ENCODE measurements at places on chromosomes 5 and 9.
A peak's percentile ranks its signal among the peaks of the same experiment; 100 is the strongest.

DNA sequence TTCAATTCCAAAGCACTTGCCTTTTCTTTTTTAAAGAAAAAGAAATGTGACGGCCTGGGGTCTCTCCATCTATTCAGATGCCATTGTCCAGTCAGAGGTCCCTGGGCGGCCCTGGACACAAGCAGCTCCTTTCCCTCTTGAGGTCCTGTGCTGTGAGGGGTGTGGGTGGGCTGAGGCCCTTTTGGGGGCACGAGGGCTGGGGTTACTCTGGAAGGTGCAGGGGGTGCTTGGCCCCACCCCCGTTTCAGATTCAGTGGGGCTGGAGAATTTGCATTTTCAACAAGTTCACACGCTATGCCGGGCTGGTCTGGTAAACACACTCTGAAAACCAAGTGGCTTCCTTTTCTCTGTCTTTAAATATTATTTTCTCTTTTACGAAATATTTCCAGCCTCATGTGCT is 91.4 kb upstream of the PHYKPL start:
- DNase-seq, result no peak

GRCh38 chr5:135934939-135935338 is 19.8 kb downstream of the LECT2 start:
- no peak for DNase-seq

DNA sequence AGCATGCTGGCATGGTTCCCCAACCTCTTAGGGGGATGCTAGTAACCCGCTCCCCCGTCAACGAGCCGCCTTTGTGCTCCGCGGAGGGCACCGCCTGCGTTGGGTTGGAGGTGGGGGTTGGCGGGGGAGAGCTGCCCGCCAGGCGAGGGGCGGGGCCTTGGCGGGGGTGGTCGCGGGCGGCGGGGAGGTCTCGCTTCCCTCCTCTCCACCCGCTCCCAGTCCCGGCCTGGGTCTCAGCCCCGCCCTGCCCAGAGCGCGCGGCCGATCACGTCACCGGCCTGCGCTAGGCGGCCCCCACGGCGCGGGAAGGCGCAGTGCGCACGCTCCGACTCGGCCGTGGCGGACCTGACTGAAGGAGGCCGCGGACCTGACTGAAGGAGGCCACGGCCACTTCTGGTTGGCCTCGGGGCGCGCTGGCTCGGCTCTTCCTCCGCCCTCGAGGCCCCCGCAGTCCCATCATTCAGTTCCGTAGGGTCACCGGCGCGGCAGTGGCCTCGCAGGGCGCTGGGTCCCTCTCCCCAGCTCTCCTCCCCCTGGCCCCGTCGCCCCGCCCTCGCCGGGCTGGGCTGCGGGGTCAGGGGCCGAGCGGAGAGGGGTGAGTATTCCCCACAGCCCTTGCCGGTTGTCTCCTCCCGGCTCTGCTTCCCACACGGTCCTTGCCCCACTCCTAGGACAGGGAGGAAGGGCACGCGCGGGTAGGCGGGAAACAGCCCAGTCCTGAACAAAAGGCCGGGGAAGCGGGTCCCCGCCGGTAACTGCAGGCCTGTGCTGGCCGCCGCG is at the start of gene ATG10:
Gene ATG10, plus strand, starts transcription at position 312 of the 780 bp plus-strand sequence. CDS start 15,548 bp downstream, outside the sequence.
- DNase-seq, result peak; percentile 13

- no peak for DNase-seq
Measured at GRCh38 chr5:92372766-92373165, 989.6 kb upstream of the ARRDC3 start.

DNA sequence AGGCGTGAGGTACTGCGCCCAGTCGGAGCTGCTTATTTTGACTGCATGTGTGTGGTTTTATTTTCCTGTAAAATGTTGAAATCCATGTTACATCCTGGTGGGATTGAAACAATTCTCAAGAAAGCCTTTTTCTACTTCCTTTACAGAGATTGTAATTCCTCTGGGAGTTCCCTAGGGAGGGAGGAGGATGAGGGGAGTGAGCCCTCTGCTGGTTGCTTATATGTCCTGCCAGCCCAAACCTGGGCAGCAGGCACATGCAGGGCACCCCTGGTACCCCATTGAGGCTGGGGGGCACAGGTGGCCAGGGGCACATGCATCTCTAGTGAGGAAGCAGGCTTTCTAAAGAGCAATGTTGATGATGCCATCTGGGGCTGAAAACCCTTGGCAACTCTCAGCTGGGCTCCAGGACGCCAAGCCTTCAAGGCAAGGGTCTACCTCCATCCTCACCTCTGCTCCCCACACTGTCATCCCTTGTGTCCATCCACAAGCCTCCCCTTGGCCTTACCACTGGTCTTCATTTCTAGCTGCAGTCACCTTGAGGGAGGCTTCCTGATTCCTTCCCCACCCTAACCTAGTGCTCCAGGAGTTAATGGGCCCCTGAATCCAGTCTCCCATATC is 84.7 kb upstream of the TNFSF8 start:
- DNase-seq, result no peak

GRCh38 chr5:9374025-9374424 is 171.8 kb downstream of the SEMA5A start:
- DNase-seq, result no peak

DNA sequence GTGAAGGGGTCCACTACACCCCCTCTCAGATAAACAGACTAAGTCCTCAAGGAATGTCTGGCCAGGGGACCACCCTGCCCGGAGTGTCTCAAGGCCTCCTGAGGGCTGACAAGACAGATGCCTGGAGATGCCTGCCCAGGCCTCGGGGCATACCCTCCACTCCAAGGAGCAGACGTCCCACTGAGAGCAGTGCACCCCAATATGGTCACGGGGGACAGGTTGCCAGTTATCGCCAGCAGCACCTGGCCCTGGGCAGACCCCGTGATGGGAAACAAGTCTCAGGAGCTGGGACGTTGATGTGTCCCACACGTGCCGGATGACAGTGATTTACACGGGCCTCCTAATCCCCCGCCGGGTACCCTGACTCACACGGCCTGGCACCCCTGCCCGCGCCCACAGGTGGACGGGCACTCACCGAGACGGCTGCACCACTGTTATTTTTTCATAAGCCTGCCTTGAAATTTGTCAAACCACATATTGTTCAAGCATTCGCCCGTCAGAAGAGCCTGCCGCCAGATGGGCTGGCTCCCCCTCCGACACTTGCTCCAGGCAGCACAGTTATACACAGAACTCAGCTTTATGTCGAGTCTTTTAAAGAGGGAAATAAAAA is 43.9 kb downstream of the BARX1 start:
- DNase-seq, result no peak

DNA sequence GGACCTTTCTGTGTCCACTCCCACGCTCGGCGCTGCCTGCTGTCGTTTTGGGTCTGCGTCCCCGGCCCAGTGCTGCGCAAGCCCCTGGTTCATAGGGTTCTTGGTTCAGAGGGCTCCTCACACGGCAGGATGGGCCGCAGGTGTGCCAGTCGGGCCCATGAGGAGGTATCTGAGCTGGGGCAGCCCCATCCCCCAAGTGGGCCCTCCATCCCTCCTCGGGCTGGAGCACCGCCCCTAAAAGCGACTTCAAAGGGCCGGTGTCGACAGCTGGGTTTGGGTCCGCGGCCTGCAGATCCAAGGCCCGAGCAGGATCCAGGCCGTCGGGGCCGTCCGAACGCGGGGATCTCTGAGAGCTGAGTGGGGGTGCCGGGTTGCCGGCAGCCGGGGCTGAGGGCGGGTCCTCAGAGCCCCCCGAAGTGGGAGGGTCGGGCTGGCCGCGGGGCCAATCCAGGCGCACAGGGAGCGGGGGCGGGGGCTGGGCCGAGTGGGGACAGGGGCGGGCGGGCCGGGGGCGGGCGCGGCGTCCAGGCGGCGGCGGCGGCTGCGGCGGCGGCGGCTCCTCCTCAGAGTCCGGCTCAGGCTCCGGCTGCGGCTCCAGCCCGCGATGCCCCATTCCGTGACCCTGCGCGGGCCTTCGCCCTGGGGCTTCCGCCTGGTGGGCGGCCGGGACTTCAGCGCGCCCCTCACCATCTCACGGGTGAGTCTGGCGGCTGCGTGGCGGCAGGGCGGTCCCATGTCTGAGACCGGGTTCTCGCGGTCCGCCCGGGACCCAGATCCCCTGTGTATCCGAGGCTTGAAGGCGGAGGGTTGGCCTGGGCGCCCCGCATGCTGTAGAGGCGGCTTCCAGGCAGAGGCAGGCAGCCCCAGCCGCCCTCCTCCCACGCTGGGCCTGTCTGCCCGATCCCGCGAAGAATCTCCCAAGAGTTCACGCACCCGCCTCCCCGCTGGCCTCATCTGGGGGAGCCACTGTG is at the start of gene PDLIM4:
Gene PDLIM4, plus strand, starts transcription at position 566 of the 971 bp plus-strand sequence. Its CDS starts 39 bp downstream, at position 605.
- DNase-seq, result no peak

DNA sequence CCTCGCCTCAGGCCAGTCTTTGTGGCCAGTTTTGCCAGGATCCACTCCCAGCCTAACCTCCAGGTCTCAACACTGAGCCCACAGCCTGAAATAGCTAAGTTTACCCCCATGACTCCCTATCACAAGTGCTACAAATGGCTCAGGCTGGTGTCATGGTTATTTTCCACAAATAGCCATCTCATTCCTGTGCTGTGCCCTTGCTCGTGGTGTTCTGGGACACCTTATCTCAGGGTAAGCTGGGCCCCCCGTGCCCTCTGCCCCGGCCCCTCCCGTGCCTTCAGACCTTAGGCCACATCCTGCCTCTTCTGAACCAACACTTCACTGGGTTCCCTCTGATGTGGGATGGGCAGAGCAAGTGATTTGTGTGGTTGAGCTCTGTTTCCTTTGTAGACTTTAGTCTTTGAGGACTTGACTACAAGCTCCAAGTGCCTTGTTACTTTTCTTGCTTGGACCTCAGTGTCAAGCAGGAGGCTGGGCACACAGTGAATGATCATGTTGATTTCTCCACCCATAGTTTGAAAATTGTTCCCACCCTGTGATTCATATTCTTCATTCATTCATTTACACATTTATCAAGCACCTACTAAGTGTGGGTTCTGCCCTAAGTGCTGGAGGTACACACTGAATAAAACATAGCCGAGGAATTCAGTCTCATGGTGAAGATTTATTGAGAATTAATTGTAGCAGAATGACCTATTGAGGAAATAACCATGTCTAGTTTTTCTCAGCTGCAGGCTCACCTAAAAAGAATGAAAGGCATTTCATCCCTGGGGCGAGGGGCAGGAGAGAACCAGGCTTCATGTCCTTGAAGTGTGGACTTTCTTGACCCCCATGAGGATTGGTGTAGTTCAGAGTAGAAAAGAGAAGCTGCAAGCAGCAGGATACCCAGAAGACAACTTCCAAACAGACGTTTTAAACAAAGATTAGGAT is 84.5 kb upstream of the CTNNA1 start:
- DNase-seq, result no peak

DNA sequence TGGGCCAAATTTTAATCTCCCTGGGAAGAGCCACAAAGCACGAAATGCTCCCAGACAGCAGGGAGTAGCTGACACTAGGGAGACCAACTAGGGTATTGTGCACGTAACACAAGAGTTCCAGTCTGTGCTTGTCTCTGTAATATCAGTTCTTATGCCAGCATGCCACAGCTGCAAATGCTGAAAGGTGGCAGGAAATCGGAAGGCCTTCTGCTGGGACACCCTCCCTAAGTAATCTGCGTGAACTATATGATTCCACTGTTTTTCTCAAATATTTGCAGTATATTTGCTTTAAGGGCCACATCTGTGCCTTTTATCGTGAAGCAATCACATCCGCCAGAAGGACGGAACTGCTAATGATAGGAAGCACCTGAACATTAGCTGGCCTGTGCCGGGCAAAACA is 12.6 kb downstream of the VLDLR start:
- DNase-seq, result no peak

GRCh38 chr5:166356096-166356495 is 1935.3 kb upstream of the WWC1 start:
- DNase-seq, result no peak

- no peak for DNase-seq
Measured at GRCh38 chr5:76326577-76327302, 76.3 kb upstream of the IQGAP2 start.

GRCh38 chr5:97547430-97547829 is 364.4 kb upstream of the RIOK2 start:
- no peak for DNase-seq

DNA sequence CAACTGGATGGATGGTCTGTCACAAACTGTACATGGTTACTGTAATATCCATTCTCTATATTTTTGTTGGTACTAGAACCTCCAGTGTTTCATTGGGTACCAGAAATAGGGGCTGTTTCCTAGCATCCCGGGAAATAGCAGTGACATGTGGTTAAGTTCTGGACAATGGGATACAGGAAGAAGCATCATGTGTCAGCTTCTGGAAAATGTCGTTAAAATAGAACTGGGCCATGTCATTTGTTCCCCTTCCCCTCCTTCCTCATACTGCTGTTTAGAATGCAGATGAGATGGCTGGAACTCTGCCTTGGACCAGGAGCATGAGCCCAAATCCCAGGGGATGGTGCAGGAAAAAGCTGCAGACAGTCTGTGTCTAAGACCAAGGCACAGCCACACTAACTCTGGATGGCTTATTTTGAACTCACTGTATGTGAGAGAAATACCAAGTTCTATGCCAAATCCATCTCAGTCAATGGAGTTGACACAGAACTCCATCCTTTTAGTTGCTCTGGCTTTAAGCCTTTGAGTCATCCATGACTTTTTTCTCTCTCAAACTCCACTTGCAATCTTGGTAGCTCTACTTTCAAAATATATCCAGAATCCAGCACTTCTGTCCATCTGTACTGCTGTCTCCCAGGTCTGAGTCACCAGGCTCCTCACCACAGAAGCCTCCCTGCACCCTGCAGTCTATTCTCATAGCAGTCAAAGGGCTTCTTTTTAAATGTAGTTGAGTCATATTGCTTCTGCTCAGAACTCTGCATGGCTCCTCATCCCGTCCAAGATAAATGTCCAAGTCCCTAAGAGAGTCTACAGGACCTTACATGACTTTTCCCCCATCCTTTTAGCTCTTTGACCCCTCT is 184.2 kb downstream of the NSG2 start:
- DNase-seq, result no peak

DNA sequence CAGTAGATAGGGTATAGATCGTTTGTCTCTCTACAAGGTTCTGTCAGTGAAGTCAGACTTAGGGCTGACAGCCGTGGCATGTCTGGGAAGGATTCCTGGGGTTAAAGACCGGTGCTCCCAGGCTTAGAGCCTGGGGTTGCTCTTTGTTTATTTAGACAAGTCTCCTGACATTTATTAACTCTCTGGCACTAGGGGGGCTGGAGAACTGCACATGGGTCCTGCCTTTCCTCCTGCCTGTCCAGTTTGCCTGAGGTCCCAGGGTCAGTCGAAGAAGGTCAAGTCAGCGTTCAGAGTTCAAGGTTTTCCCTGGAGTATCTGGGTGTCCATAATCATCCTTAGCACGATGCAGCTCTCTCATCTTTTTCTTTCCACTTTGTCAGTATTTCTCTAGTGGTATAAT is 5.6 kb downstream of the EGFLAM start:
- no peak for DNase-seq

GRCh38 chr9:14170973-14171596 is 142.9 kb downstream of the NFIB start:
- DNase-seq, result peak; percentile 26

GRCh38 chr5:54691656-54692055 is 174.1 kb downstream of the SNX18 start:
- no peak for DNase-seq

GRCh38 chr5:133440467-133441115 is 171.8 kb downstream of the FSTL4 start:
- DNase-seq, result no peak

- no peak for DNase-seq
Measured at GRCh38 chr5:146667633-146668272, 151.8 kb upstream of the GPR151 start.

Data from keratinocyte (primary cell).